SJSA1 (cell line): ENCODE measurements at places on chromosomes 7 and 10.

- DNase-seq: no peak
These were observed 26.2 kb downstream of the HGF start for GRCh38 chr7:81743665-81744064.

DNA sequence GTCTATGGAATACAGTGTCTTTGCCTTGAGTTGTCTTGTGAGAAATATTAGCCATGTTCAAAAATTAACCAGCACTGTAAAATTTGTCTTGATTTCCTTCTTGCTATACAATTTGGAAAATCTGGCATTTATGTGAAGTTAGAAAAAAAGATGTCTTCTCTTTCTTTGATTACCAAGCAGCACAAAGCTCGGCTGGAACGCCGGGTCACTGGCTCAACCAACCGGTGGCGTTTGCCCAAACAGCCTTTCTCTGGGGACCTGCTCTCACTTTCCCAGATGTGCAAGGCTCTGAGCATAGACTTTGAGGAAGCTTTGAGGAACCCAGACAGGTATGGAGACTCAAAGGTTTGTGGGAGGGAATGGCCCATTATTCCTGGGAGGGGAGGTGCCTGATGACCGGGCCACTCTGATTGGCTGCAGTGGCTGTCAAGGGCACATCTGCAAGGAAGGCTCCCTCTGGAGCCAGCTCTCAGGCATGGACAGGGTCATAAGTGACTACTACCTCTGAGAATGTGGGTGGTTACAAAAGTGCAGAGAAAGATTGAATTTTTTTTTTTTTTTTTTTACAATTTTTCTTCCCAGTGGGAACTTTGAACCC is 5.6 kb downstream of the BTBD16 start:
- DNase-seq: no peak

DNA sequence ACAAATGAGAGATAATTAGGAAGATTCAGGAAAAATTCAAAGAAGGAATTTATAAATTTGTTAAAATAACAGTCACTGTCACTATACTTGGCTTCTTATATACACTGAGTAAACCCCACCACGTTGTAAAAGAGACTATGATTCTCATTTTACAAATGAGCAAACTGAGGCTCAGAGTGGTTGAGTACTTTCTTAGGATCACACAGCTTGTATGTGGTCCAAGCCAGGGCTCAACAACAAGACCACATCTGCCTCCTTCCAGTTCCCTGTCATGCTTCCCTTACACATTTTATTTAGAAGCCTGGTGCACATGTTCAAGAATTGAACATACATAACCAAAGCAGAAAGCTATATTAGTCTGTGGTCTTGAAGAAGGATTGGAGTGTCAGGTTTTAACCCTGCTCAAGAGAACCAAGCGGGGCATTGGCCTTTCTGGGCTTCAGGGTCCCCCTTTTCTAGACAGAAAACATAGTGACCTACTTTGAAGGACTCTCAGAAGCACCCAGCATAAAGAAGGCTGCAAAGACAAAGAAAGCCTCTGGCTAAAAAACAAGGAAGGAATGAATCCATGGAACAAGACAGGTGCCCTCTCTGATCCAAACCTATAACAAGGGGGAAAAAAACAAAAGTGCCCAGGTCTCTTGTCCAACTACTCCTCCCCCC is 846 bp downstream of the MRLN start:
- no peak for DNase-seq

DNA sequence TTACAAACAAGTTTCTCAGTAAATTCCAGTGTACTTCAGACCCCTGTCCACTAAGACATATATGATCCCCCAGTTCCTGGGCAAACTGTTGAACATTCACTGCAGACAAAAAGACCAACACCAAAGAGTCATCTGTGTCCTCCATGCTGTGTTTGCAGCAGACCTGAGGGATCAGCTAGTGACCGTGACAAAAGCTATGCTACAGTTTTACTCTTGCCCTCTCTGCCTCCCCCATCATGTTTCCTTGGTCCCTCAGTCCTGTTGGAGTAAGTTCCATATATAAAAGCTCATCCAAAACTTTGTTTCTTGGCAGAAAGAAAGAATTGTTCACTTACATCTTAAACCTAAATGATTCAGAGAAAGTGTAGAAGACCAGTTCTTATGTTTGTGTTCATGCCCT is 56.1 kb downstream of the PODXL start:
- no peak for DNase-seq

DNA sequence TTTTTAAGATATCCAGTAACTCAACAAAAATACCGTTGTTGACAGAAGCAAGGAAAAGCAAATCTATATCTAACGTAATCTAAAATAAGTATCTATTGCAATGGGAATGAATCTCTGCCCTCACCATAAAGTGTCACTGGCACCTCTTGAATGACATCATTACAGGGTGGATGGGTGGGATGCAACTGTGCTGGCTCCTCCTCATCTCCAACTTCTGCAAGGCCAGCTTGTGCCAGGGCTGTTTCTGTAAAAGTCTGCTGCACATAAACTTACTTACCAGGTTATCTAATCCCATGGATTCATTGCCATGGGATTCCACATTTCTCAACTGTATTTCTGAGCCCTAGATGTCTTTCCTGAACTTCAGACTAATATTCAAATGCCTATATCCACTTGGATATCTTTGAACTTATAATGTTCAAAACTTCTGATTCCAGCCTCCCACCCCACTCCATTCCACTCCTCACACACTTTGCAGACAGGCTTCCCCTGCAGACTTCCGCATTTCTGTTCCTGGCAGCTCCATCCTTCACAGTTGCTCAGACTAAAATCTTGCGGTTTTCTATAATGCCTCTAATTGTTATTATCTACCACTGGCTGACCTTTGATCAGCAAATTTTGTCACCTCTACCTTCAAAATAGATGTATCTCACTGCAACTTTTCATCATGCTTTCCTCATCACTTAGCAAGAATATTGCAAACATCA is 10.7 kb downstream of the FGL2 start:
- no peak for DNase-seq

DNA sequence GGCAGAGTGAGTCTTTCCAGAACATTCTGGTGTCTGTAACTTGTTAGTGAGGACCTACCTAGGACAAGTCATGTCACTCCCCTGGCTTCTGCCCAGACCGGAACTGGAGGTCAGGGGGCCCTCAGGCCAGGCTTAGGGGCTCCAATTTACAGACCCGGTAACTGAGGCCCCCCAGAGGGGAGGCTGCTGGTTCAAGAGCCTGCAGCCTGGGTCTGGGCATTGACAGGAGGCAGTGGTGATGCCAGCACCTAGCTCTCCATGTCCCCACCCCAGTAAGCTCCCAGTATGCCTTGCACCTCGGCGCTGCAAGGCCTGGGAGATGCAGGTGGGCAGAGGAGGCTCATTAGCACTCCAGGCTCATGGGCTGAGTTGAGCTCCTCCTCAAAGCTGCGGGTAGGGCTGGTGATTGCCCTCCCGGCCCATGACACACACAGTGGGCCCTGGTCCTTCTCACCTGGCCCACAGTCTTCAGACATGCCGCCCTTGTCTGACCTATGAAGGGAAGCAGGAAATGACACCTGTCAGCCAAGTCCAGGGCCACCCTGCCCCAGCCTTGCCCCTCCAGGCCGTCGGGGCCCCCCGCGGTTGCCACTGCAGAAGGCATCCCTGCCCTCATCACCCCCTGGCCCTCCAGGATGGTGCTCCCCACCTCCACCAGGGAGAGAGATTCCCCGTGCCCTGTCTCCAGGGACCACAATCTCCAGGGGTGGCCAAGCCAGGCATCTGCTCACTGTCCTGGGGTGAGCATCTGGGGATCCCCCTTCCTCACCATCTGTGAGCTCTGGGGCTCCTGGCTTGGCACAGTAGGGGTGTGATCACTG is 88.3 kb upstream of the TMEM248 start:
- no peak for DNase-seq

DNA sequence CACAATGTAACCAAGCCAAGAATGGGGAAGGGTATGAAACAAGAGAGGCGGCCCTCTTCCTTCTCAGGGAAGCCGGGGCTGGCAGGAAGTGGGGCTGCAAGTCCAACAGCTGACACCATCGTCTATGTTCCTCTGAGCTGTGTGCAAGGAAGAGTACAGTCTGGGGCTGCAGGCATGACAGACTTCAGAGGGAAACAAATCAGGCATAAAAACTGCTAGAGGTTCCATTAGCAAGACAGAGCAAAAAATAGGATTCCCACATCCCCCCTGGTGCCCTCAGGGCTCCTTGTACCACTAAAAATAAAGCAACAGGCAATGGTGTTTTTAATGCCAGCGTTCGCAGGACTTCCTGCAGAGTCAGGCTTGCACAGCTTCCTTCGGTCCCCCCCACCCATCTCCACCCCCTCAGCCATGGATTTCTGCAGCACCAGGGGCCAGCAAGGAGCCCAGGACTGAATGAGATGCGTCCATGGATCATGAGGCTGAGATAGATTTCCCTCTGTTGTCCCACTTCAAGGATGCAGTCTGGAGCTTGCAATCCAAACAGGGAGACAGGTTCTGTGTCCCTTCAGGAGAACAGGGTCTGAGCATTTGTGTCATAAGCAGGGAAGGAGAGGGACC is 34.6 kb downstream of the KCNMA1 start:
- no peak for DNase-seq

GRCh38 chr7:105199386-105199785 is 185.4 kb downstream of the KMT2E start:
- no peak for DNase-seq

GRCh38 chr10:22340329-22341189 is 4.7 kb upstream of the SPAG6 start:
- peak; percentile 60 for DNase-seq

- DNase-seq: no peak
These were observed 71.3 kb downstream of the PARD3 start for GRCh38 chr10:34743814-34744213.

DNA sequence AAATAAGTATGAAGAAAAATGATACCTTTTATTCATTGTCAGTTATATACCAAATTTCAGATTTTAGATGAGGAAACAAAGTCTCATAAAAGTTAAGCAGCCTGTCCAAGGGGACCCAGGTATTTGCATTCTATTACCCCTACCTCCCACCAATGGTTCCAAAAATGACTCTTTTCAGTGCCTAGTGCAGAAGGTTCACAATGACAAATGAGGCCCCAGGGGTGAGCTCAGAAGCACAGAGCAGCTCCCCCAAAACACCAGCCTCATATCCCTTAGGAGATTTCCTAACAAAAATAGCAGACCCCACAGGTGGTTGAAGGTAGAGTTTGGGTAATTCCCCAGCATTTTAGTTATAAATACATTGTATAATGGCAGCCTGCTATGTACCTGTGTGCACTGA is 168.6 kb downstream of the REEP3 start:
- no peak for DNase-seq

- no peak for DNase-seq
These were observed 77.9 kb upstream of the ADO start for GRCh38 chr10:62726638-62727037.
